Globus pallidus (tissue), 1 donor: ENCODE measurements at places on chromosomes 2 and 18.

GRCh38 chr2:221202431-221202830 lies 369.7 kb downstream of the EPHA4 start:
- DNase-seq, result no peak

GRCh38 chr2:132478461-132479105 lies 62.0 kb downstream of the GPR39 start:
- DNase-seq, result no peak

DNA sequence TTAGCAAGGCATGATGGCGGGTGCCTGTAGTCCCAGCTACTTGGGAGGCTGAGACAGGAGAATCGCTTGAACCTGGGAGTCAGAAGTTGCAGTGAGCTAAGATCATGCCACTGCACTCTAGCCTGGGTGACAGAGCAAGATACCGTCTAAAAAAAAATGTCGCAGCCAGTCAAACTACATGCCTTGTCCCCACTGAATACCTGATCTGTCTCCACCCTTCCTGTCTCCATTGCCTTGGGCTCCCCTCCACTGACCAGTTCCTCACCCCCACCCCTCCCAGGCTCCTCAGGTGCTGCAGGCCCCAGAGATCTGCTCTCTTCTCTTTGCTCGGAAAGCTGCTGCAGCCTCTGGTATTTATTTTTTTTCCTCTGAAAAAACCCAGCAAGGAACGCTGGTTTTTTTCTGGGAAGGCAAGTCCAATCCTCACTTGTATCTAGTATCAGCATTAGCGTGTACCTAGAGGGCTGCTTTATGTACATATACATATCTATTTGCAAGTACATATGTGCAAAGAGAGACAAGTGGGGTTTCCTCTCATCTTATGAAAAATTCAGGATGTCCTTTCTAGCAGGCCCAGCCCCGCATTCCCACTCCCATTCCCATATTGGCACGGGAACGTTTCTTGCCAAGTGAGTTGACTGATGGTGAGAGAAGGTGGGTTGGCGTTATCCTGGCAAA lies 4.4 kb downstream of the PSD4 start:
- no peak for DNase-seq

DNA sequence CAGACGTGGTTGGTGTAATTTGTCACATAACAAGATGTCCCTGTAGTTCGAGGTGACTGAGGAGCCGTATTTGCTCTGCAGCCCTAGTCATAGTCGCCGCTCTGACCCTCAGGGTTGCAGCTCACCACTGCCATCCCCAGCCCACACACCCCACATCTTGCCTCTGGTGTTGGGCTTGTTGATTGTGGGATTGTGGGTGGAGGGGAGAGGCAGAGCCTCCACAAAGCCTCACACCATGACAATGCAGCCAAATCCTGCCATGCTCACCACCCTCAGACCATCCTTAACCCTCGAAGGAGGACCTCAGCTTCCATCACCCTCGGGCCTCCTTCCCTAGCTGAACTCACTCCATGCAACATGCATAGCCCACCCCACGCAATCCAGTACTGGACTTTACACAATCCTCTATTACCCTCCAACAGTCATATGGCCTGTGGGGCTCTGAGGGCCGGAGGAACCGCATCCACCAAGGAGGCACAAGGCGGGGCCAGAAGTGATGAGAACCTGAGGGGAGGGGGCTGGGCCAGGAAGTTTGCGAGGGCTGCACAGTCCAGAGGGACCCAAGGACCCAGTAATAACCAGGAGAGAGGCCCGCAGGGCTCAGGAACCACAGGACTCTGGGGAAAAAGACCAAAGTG lies 11.6 kb downstream of the PKDCC start:
- no peak for DNase-seq

- peak; percentile 21 for DNase-seq
Measured at GRCh38 chr18:13353084-13353823, 134.7 kb downstream of the LDLRAD4 start.

- DNase-seq, result peak; percentile 5
Measured at GRCh38 chr18:30970196-30970816, 72.2 kb downstream of the DSC3 start.

GRCh38 chr2:174217869-174218268 lies 30.5 kb downstream of the OLA1 start:
- DNase-seq, result no peak

DNA sequence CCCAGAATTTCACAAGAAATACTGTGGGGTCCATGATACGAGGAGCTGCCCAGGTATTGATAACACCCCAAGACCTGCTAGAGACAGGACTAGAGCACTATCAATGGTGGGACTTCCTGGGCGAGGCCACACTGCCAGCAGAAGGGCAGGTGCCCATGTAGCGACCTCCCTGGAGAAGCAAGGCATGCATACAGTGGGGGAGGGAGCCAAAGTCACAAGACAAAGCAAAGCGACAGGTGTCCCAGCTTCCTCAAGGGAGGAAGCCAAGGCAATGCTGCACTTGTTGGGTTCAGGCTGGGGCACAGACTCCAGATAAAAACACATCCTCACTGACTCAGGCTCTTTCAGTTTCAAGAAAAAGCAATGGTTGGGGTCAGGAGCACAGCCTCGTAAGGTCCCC lies 7.5 kb downstream of the CD207 start:
- no peak for DNase-seq

- DNase-seq, result no peak
Measured at GRCh38 chr2:145584353-145584752, 1064.4 kb upstream of the ZEB2 start.

- no peak for DNase-seq
Measured at GRCh38 chr18:61980355-61980754, 87.5 kb upstream of the RNF152 start.

- DNase-seq, result no peak
Measured at GRCh38 chr2:45026924-45027450, 17.7 kb upstream of the SIX2 start.

- no peak for DNase-seq
Measured at GRCh38 chr18:13051950-13052349, 60.8 kb downstream of the CEP192 start.

DNA sequence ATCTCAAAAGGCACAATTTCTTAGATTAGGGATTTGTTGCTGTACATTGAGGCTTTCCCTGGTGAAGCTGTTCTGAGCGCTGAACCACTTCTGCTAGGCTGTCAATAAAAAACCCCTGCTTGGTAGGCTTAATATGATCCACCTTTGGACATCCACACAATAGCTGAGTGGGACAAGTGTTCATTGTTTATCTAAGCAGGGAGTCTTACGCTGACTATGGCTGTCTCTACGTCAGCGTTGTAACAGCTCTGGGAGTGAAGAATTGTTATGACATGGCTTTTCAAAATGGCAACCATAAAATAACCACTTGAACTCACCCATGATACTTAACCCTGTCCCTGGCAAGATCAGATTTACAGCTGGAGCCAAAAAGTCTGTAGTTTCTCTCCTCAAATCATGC lies 111.5 kb upstream of the SULT1C3 start:
- no peak for DNase-seq

- DNase-seq, result no peak
Measured at GRCh38 chr2:219728991-219729487, 101.6 kb downstream of the SLC4A3 start.

DNA sequence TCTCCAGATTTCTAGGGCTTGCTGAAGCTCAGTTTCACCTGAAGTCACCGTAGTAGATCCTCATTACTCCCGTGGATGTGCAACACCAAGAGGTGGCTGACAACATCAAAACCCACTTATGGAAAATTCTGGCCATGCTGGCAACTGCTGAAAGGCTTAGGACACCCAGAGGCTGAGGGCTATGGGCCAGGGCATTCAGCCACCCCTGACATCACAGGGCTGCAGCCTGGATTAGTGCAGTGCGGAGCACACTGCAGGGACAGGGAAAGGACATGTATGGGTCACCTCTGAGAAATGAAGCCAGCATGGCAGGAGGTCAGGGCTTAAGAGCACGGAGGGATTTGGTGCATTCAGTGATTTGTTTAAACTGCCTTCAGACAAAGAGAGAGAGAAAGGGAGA lies 300.6 kb downstream of the TDRD15 start:
- no peak for DNase-seq

DNA sequence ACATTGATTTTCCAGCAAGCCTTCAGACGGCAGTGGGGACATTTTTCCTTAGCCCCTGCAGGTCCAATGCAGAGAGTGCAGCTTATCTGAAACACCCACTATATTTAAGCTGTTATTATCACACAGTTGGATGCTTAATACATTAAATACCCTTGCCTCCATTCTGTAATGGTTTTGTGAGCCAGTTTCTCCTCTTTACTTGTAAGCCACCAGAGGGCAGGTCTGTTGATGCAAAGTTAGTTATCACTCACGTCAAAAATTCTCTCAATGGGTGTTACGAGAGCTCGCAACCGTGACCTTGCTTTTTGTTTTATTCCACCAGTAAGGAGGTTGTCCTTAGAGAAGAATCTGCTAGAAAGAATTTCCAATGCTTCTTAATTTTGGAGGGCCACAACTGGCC lies 189.8 kb downstream of the INSIG2 start:
- DNase-seq, result no peak

- no peak for DNase-seq
Measured at GRCh38 chr18:45068400-45069094, 387.9 kb downstream of the SETBP1 start.

GRCh38 chr2:215793747-215794595 lies 219.4 kb downstream of the MREG start:
- DNase-seq, result peak; percentile 56
